Esophagus squamous epithelium (tissue), 5 donors: ENCODE measurements at places on chromosomes 12 and 14. TPM values are rescaled to one million over a fixed set of nuclear protein-coding genes. Genes with fewer than 3 reads are reported as not detected.

GRCh38 chr12:18332173-18332572, 70.9 kb downstream of the PIK3C2G start:
- H3K4me1 ChIP-seq = no peaks in the 10 kb centered on the region
- no peak overlapping the region for H3K27ac ChIP-seq
- no peaks in the 10 kb centered on the region for H3K36me3 ChIP-seq

- no peaks in the 10 kb centered on the region for H3K36me3 ChIP-seq
- no peaks in the 10 kb centered on the region for H3K4me1 ChIP-seq
- no peak overlapping the region for H3K4me3 ChIP-seq
- no peak for DNase-seq
Measured at GRCh38 chr12:79250186-79250585, 385.6 kb downstream of the SYT1 start.

DNA sequence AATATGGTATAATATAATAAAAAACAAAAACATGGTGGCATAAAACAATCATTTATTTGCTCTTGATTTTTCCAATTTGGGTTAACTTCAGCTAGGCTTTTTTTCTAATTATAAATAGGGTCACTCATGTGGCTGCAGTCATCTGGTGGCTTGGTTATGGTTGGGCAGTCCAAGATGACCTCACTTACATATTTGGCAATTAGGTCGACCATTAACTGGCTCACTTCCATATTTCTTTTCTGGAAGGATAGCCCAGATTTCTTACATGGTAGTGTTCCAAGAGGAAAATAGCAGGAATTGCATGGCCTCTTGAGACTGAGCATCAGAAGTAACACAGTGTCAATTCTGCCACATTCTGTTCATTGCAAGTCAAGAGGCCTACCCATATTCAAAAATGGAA, 153.4 kb downstream of the FUT8 start:
- H3K27me3 ChIP-seq = no peaks in the 10 kb centered on the region
- H3K4me3 ChIP-seq = no peak overlapping the region
- H3K4me1 ChIP-seq = no peaks in the 10 kb centered on the region
- H3K27ac ChIP-seq = no peak overlapping the region
- no peaks in the 10 kb centered on the region for H3K36me3 ChIP-seq

DNA sequence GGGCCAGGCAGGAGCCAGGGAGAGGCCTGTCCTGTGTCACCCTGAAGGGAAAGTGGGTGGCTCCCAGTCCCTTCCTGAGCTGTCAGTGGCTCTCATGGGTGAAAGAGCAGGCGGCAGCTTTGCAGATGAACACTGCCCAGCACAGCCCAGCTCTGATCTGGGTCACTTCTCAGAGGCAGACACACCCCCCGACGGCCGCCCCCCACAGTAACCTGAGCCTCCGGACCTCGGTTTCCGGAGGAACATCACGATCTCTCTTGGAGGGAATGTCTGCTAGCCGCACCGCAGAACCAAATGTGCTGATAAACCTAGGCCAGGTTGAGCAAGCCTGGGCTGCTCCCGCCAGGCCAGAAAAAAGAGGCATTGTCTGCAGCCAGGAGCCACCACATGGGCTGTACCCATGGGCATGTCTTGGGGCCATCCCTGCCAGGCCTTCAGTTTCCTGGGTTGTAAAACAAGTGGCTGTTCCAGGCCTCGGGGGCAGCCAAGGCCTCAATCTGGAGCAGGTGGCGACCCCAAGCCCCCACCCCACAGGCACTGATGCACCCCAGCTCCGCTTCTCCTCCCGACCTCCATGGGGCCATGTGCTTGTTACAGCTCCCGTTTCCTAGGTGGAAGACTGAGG, 57.6 kb downstream of the NCOR2 start:
- peaks cover 76% of the 10 kb centered on the region for H3K4me1 ChIP-seq
- DNase-seq = no peak
- H3K27me3 ChIP-seq = no peaks in the 10 kb centered on the region

PMCH gene
- total RNA-seq = not detected

MORN3 gene
- not detected for total RNA-seq

- H3K27me3 ChIP-seq = no peaks in the 10 kb centered on the region
- no peak overlapping the region for H3K4me3 ChIP-seq
- DNase-seq = no peak
- no peaks in the 10 kb centered on the region for H3K4me1 ChIP-seq
Measured at GRCh38 chr12:24246934-24247333, 297.5 kb upstream of the SOX5 start.

A2ML1 gene
- 419 TPM for total RNA-seq

GRCh38 chr14:103206023-103206481, 82.8 kb downstream of the TNFAIP2 start:
- no peak overlapping the region for H3K4me3 ChIP-seq
- H3K4me1 ChIP-seq = peaks cover 4% of the 10 kb centered on the region
- H3K27me3 ChIP-seq = no peaks in the 10 kb centered on the region
- no peak for DNase-seq
- H3K36me3 ChIP-seq = no peaks in the 10 kb centered on the region
- H3K27ac ChIP-seq = peak overlapping the region; percentile 88

DNA sequence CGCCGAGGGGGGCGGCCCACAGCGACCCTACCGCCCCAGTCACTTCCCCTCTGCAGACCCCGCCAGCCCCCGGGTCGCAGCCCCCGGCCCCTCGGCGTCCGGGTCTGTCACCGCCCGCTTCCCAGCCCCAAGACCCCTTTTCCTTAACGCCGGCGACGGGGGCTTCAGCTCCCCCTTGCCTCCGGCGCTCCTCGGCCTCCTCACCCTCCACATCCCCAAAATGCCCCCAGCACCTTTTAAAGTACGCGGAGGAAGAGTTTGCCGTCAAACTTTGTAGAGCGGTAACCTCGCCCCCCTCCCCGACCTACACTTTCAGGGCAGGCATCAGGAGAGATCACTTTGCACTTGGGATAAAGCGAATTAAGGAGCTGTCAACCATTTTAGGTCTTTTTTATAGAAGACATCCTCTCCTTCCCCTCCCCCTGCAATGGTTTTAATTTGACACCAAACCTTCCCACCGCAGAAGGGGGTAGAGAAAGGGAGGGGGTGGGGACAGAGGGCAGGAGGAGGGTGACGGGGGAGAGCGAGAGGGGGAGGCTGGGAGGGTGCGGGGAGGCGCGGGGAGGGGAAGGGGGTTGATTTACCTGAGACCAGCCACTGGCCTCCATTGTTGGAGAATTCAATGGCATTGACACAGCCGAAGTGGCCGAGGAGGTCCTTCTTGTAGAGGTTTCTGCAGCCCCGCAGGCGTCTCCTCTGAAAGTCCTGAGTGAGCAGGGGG, 578 bp downstream of the DCAF5 start:
- H3K36me3 ChIP-seq = no peaks in the 10 kb centered on the region
- peak overlapping the region; percentile 89 for H3K4me3 ChIP-seq
- peaks cover 23% of the 10 kb centered on the region for H3K4me1 ChIP-seq
- no peaks in the 10 kb centered on the region for H3K27me3 ChIP-seq
- H3K27ac ChIP-seq = peak overlapping the region; percentile 90

LRRIQ1 gene
- total RNA-seq = not detected

DNA sequence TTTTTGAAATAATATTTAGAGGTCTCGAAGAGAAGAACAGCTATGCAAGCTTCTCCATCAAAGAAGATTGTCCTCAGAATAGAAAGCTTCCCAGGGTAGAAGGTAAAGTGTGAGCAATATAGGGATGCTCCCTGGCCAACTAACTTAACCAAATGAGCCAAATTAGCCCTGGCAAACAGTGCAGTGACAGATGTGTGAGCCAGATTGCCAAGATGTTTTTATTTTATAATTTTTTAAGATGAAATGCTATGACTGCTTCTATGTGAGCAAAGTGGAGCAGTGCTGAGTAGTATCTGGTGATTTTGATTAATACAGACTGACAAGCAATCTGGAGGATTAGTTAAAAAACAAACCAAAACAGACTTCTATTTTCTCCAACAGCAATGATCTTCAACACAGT, 202.1 kb downstream of the NOVA1 start:
- H3K36me3 ChIP-seq = no peaks in the 10 kb centered on the region
- H3K4me1 ChIP-seq = no peaks in the 10 kb centered on the region
- H3K27me3 ChIP-seq = no peaks in the 10 kb centered on the region
- DNase-seq = no peak
- no peak overlapping the region for H3K4me3 ChIP-seq

- H3K27me3 ChIP-seq = no peaks in the 10 kb centered on the region
- no peaks in the 10 kb centered on the region for H3K4me1 ChIP-seq
- no peaks in the 10 kb centered on the region for H3K36me3 ChIP-seq
- H3K4me3 ChIP-seq = no peak overlapping the region
Measured at GRCh38 chr12:12088761-12089160, 18.0 kb downstream of the BCL2L14 start.

- no peaks in the 10 kb centered on the region for H3K4me1 ChIP-seq
- H3K4me3 ChIP-seq = no peak overlapping the region
- no peaks in the 10 kb centered on the region for H3K36me3 ChIP-seq
Measured at GRCh38 chr12:97983796-97984195, 521.2 kb downstream of the RMST start.

DNA sequence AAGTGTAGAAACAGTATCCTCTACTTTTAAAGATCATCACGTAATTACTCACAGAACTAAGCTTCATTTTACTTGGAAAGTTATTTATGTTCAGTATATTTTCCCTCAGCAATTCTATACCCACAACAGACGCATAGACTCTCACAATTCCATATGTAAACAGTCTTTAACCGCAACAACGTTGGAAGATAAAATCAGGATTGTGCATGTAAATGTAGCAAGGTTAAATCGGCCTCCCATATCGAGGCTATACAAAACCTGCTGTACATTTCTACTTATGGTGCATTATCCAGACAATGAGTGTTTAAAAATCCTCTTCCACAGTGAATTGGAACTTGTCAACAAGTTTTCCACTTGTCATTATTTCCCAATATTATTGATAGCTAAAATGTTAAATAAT, 581.1 kb downstream of the SLC16A7 start:
- H3K27ac ChIP-seq = no peak overlapping the region
- H3K4me1 ChIP-seq = no peaks in the 10 kb centered on the region
- H3K4me3 ChIP-seq = no peak overlapping the region
- DNase-seq = no peak
- no peaks in the 10 kb centered on the region for H3K27me3 ChIP-seq

B4GALNT1 gene
- total RNA-seq = 0.19 TPM

ASB8 gene
- 24.6 TPM for total RNA-seq

DNA sequence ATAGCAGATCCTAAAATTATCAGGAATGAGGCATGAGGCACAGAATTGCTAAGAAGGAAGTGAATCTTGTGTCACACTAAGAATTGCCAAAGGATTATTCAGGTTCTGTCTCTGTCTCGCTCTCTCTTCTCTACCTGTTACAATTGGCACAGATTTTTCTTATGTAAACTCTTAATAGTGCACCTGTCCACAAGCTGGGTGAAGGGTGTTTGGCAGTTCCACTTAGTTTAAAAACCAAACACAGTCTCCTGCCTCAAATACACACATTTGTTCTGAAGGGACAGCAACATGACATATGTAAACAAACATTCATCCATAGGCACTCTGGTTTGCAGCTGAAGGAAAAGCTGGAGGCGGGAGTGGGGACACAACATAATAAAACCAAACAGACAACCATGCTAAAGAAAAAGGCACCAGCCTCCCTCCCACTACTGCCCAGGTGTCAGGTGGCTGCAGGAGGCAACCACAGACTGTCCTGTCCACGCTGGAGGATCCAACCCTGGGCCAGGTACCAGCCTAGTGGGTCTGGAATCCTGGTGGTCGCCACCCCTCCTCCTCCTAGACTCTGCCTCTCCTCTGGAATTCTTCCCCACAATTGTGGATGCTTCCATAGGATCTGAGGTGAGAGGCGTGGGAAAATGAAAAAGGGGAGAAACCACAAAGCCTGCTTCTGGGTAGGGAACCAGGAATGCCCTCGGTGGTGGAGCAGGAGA, 81.2 kb downstream of the TMEM260 start:
- no peaks in the 10 kb centered on the region for H3K36me3 ChIP-seq
- no peak overlapping the region for H3K4me3 ChIP-seq
- no peak overlapping the region for H3K27ac ChIP-seq
- H3K4me1 ChIP-seq = peaks cover 8% of the 10 kb centered on the region

GPR137C gene
- total RNA-seq = 0.21 TPM

- no peak overlapping the region for H3K4me3 ChIP-seq
- H3K36me3 ChIP-seq = no peaks in the 10 kb centered on the region
- no peak for DNase-seq
- no peak overlapping the region for H3K27ac ChIP-seq
Measured at GRCh38 chr14:81802341-81802740, 268.7 kb upstream of the SEL1L start.

DNA sequence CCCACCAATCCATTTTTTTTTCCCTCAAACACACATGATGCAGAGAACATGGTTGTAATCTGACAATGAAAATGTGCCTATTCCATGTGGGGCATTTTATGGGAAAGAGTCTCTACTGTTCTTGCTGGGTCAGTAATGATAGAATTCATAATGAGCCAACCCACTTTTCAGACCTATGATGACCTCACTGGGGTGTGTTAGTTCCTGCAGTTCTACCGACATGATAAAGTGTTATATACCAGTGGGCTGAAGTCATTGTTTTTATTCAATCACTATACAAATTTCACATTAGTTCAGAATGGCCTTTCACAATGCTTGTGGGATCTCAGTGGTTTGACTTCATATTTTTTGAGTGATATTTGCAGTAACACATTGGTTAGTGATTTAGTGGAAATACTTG, 47.5 kb downstream of the PPFIBP1 start:
- H3K4me1 ChIP-seq = no peaks in the 10 kb centered on the region
- H3K27me3 ChIP-seq = no peaks in the 10 kb centered on the region
- H3K27ac ChIP-seq = no peak overlapping the region
- no peak for DNase-seq

DNA sequence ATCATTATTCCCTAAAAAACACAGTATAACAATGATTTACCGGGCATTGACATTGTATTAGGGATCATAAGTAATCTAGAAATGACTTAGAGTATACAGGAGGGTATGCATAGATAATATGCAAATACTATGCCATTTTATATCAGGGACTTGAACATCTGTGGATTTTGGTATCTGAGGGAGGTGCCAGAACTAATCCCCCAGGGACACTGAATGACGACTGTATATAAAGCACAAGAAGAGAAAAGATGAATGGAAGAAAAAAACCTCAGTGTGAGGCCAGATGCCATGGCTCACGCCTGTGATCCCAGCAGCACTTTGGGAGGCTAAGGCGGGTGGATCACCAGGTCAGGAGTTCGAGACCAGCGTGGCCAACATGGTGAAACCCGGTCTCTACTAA, 25.5 kb upstream of the COX6A1 start:
- H3K4me1 ChIP-seq = no peaks in the 10 kb centered on the region
- no peak overlapping the region for H3K27ac ChIP-seq
- no peaks in the 10 kb centered on the region for H3K27me3 ChIP-seq
- no peak overlapping the region for H3K4me3 ChIP-seq
- no peaks in the 10 kb centered on the region for H3K36me3 ChIP-seq

DNA sequence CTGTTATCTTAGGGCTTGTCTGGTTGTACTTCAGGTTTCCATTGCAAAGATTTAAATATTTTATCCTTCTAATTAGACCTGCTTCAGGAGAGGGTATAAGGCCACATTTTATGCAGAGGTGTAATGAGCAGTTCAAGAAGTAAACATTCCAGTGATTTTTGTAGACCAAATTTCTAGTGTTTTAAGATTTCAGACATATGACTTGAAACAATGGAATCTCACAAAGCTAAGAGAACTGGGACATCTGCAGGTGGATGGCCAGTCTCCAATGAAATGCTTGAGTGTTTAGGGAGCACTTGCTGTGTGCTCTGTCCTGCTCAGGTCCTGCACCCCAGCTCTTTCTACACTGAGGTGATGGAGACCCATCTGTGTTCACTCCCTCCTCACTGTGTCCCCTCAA, 7.9 kb downstream of the C14orf132 start:
- H3K4me1 ChIP-seq = no peaks in the 10 kb centered on the region
- DNase-seq = no peak
- H3K4me3 ChIP-seq = no peak overlapping the region
- peaks cover 7% of the 10 kb centered on the region for H3K36me3 ChIP-seq

CTSG gene
- total RNA-seq = not detected
